T-helper 2 cell (primary cell): ENCODE measurements at places on chromosomes 12 and 14.

- no peak for DNase-seq
Measured at GRCh38 chr12:131137009-131137835, 183.5 kb downstream of the ADGRD1 start.

DNA sequence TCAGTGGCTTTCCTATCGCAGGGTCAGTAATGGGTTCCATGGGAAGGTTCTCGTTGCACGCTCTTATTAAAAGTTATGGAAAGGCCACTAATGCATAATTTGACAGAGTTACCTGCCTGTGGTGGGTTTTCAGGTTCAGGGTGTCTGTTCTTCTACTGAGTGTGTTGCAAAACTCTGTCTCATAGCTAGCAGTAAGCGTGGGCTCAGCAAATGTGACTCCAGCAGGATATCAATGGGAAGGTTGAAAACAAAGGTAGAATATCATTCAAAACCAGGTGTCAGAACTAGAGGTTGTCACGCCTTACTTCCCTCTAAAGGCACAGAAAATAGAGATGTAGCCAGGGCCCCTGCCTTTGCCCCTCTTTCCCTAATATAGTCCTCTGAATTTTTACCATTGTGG is 24.9 kb downstream of the UBE3B start:
- DNase-seq, result no peak

DNA sequence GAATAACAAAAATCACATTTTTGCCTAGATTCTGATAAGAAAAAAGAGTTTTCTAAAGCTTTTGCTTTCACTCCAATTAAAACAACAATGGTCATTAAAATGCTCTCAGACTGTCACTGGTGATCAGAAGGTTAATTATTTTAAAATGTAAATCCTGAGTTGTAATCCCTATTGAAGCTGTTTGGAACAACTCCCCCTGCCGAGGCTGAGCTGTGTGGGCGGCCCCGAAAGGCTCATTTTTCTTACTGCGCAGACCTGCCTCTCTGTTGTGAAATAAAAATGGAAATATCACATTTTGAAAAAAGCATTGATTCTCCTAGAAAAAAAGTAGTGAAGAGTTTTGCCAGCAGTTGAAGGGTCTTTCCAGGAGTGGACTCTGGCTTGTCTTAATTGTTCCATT is 174.8 kb upstream of the CDKN3 start:
- no peak for DNase-seq

- no peak for DNase-seq
Measured at GRCh38 chr14:68014771-68015170, 195.2 kb downstream of the RAD51B start.

GRCh38 chr12:56288705-56289387 is 11.3 kb downstream of the CS start:
- DNase-seq, result no peak

- DNase-seq, result peak; percentile 94
Measured at GRCh38 chr12:121224591-121224990, 14.7 kb downstream of the P2RX4 start.

DNA sequence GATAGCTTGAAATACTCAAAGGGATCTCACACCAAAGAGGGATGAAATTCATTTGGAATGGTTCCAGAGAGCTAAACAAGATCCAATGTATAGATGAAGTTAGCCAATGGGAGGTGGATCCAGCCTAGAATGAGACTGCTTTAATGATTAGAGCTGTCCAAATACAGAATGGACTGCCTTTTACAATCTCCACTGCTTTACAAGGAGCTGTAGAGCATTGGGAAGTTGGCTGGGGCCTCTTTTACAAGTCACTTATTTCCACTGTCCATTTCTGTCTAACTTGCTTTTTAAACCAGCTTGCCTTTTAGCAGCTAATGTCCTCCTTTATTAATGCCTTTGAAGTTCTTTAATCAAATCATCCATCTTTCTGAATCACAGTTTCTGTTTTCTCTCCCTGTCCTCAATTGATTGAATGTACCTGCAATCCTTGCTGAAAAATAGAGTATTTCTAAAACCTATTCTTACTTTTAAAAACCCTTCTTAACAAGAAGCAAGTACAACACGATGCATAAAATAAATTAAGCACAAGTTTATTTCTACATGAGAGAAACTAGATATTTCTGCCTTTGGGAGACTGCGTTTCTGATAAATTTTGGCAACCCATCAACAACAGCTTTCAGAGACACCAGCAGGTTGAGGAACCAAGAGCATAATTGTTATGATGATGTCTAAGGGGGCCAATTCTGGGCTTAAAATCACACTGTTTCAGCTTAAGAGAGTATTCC is 3.4 kb upstream of the ATP2A2 start:
- DNase-seq, result no peak

DNA sequence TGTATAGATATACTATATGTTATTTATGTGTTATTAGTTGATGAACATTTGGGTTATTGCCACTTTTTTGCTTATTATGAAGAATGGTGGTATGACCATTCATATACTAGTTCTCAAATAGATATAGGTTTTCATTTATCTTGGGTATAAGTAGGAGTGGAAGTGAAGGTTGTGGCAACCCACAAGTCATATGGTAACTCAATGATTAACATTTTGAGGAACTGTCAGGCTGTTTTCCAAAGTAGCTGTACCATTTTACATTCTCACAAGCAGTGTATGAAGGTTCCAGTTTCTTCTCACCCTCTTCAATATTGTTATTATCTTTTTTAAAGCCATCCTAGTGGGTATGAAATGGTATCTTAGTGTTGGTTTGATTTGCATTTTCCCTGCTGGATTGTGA is 19.0 kb upstream of the MSRB3 start:
- DNase-seq, result no peak

GRCh38 chr14:58099682-58100081 is 52.3 kb downstream of the ARMH4 start:
- DNase-seq, result no peak

GRCh38 chr12:126627596-126627995 is 1562.4 kb downstream of the AACS start:
- DNase-seq, result no peak

DNA sequence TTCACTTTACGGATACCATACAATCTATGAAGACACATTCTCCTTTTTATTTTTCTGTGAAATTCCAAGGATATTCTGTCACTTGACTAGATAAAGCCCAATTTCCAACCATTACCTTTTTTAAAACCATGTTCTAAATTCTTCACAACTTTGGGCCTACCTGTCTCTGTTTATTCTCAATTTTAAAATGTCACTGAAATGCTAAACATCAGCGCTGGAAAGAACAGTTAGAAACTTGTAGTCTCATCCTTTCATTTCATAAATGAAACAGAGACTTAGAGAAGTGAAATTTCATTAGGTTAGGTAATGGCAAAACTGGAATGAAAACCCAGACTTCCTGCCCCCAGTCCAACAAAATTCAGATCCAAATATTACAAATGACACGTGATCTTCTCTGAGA is 396.2 kb downstream of the CCDC91 start:
- no peak for DNase-seq

GRCh38 chr14:94914191-94914590 is 144.3 kb upstream of the GSC start:
- DNase-seq, result no peak

- DNase-seq, result no peak
Measured at GRCh38 chr12:29116414-29116813, 32.7 kb upstream of the FAR2 start.
